ENCODE measurements at places on chromosomes 2 and 18.

DNA sequence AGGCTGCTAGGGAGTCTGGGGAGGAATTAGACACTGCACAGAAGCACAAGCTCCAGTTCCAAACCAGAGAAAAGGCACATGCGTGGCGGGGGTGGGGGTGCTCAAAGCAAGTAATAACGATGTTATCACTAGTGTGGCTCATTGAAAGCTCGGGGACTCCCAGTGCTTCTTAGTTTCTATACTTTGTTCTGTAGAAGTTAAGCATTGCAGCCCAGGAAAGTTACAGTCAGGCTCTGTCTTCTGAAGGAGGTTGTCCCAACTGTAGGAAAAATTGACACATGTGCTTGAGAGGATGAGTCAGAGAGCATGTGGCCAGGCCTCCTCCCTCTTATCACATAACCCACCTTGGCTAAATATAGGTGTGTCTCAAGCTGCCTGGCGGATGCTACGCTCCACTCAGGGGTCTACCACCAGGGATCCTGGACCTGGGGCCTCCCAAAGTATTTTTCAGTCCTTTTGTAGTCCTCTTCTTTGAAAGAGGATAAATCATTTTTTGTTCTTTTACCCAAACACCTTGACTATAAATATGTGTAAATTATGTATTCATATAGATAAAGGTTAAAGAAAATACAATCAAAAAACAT is 3.8 kb downstream of the GALNT5 start:
- H3K4me3 ChIP-seq: peak overlapping the region; percentile 20
- peaks cover 73% of the 10 kb centered on the region for H3K4me1 ChIP-seq
- H3K36me3 ChIP-seq: no peaks in the 10 kb centered on the region
- H3K27ac ChIP-seq: peak overlapping the region; percentile 64
- DNase-seq: no peak

GRCh38 chr18:61851940-61852451 is 40.8 kb downstream of the RNF152 start:
- peaks cover 85% of the 10 kb centered on the region for H3K4me1 ChIP-seq
- peaks cover 9% of the 10 kb centered on the region for H3K36me3 ChIP-seq
- H3K4me3 ChIP-seq: no peak overlapping the region
- H3K27me3 ChIP-seq: no peaks in the 10 kb centered on the region
- peak; percentile 87 for DNase-seq

DNA sequence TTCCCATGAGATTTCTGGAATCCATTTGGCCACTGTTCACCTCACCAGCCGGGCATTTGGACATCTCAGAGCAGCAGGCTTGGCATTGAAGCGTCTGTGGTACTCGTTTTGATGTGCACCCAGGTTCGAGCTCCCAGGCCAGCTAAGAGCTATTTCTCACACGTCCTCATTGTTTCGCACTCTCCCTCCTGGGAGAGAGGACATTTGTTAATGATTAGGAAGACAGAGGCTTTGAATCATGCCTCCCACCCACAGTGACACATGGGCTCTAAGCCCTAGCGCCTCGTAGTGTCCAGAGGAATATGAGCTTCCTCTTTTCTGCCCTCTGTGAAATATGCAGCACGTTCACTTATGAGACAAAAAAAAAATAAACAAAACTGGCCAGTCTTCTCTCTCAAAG is 361.8 kb downstream of the RND3 start:
- H3K27ac ChIP-seq: peak overlapping the region; percentile 67
- no peak overlapping the region for H3K4me3 ChIP-seq
- no peak for DNase-seq
- H3K27me3 ChIP-seq: no peaks in the 10 kb centered on the region
- H3K4me1 ChIP-seq: peaks cover 43% of the 10 kb centered on the region

DNA sequence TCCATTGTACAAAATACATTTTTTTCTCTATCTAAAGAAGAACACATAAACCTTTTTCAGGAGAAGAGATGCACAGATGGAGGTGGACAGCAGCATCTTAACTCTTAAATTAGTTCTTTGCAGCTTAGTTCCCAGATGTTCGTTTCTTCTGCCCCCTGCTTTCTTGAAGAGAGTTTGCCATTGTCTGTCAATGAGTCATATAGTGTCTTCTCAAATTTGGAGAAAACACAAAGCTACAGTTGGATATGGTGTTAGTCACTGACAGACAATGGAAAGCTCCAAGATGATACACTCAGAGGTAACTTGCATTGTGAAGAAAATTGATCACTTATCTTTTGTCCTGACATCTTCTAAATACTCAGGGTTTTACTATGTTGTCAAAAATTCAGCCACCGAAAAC is 48.8 kb upstream of the TMEFF2 start:
- no peaks in the 10 kb centered on the region for H3K27me3 ChIP-seq
- no peak for DNase-seq
- peaks cover 35% of the 10 kb centered on the region for H3K4me1 ChIP-seq
- no peak overlapping the region for H3K4me3 ChIP-seq
- H3K27ac ChIP-seq: no peak overlapping the region
- H3K36me3 ChIP-seq: no peaks in the 10 kb centered on the region
